ENCODE measurements at places on chromosomes 6 and 20. TPM values are rescaled to one million over a fixed set of nuclear protein-coding genes. Genes with fewer than 3 reads are reported as not detected.

Gene IL17A
- total RNA-seq, result not detected

Gene CTAGE9
- total RNA-seq, result not detected

Gene TP53TG5
- total RNA-seq, result not detected

- DNase-seq, result no peak
Measured at GRCh38 chr6:108621117-108621516, 60.4 kb downstream of the FOXO3 start.

- no peak for DNase-seq
Measured at GRCh38 chr6:10883312-10884244, 1.7 kb upstream of the GCM2 start.

GRCh38 chr20:48404598-48404997, 423.2 kb downstream of the PREX1 start:
- DNase-seq, result no peak

GRCh38 chr20:7387638-7388193, 552.5 kb downstream of the HAO1 start:
- DNase-seq, result no peak

- DNase-seq, result no peak
Measured at GRCh38 chr6:146595972-146596731, 2.6 kb upstream of the ADGB start.

GRCh38 chr6:152096863-152097496, 289.5 kb downstream of the ESR1 start:
- DNase-seq, result no peak

GRCh38 chr6:132236744-132237143, 164.5 kb downstream of the MOXD1 start:
- DNase-seq, result no peak

DNA sequence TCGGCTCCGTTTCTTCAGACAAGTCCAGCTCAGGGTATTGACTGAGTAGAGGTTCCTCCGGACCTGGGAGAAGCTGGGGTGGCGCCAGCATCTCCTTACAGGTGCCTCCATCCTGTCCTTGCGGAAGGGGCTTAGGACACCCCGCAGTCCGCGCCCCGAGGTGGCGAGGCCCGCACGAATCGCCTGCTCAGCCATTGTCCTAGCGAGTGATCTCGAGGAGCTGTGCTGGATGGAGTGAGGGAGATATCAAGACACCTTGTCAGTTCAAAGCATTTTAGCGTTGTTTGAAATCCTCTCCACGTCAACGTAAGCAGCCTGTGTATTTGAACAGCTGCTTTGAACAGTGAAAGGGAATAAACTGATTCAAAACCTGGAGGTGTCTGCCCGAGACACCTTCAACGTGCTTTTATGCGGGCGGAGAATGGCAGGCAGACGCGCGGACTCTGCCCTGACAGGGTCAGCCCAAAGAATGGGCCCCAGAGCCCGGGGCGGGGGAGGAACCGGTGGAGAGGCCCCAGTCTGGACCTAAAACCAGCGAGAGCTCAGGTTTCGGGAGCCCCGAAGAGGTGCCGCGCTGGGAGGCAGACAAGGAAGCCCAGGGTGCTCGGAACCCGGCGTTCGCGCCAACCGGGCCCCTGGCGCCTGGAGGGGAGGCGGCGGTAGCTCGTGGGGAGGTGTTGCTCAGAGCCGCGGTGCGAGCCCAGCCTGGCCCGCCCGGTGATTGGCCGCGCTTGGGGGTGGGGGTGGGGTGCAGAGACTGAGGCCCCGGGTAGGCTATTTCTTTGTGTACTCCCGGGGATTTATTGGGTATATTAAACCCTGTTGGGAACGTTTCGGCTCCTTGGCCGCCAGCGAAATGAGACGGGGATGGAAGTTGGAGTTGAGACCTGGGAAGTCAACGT, 3.1 kb upstream of the POU3F2 start:
- no peak for DNase-seq

DNA sequence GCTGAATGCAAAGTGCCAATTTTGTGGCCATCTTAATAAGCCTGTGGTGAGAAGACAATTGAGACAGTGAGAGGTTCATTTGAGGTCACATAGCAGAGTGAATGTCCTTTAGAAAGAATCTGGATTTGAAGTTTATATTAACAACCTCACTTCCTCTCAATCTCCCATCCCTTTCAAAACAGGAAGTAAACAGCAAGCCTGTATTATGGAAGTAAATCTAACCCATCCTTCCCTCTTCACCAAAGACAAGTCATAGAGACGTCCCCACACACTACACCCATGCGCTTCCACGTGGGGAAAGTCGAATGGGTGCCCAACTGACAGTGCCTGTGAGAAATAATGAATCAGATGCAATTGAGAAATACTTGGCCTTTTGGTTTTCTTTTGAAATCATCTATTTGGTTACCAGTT, 28.8 kb upstream of the CCND3 start:
- no peak for DNase-seq
